ENCODE measurements at places on chromosomes 2 and 18.
A peak's percentile ranks its signal among the peaks of the same experiment; 100 is the strongest.

DNA sequence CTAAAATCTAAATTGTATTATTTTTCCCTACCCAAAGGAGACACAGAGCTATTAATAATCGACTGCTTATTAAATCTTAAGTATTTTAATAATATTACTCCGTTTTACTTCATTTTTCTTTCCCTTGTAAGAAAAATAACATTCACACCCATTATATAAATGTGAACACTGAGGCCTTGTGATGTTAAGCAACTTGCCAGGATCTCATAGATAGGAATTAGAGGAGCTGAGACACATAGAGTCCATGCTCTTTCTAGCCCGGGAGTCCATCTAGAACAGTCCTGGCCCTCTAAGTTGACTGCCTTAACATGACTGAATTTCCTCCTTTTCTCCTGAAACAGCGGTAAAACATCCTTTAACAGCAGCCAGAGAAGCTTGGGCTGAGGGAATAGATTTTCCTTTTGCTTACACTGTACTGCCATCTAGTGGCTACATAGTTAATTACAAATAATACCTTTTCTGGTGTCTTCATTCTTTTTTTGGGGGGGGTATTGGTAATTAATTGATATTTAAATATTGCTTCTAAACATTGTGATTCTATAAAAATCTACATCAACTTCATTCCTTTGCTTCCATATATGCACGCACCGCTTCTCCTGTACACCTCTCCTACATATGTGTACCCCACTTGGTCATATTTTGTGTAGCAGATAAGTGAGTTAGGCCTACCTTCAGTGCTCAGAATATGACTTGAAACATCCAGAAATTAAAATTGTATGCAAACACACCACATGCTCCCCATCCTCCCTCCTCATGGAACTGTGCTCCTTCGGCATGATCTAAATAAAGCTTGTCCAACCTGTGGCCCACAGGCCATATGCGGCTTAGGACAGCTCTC lies 125.8 kb upstream of the HNMT start:
- peak; percentile 13 for DNase-seq

DNA sequence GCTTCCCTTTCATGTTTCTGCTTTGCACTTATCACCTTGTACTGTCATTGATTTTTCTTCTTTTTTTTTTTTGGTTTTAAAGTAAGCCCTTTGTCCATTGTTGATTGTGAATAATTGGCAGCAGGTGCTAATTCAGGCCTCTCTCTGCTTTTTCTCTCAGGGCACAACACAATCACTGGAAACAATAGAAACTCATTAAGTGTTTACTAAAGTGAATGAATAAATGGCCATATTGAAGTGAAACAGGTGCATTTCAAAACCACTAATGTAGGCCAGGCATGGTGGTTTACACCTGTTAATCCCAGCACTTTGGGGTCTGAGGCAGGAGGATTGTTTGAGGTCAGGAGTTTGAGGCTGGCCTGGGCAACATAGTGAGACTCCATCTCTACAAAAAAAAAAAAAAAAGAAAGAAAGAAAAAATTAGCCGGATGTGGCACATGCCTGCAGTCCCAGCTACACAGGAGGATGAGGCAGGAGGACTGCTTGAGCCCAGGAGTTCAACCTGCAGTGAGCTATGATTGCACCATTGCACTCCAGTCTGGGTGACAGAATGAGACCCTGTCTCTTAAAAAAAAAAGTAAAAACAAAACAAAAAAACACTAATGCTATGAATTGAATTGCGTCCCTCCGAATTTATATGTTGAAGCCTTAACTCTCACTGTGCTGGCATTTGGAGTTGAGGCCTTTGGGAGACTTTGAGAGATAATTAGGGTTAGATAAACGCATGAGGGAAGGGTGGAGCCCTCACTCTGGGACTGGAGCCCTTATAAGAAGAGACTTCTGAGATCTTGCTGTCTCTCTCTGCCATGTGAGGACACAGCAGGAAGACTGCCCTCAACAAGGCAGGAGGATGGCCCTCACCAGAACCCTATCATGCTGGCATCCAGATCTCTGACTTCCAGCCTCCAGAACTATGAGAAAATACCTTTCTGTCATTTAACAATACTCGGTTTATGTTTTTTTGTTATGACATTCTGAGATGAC lies 19.9 kb downstream of the SLC38A11 start:
- DNase-seq: no peak

GRCh38 chr18:50848061-50848551 lies 28.3 kb upstream of the MRO start:
- no peak for DNase-seq

- DNase-seq: no peak
These were observed 217.2 kb downstream of the LDLRAD4 start for GRCh38 chr18:13435586-13436333.

GRCh38 chr2:46873604-46874068 lies 42.0 kb downstream of the MCFD2 start:
- DNase-seq: peak; percentile 99

- no peak for DNase-seq
These were observed 217.6 kb downstream of the ATAD2B start for GRCh38 chr2:23709311-23709710.

- DNase-seq: no peak
These were observed 1.3 kb downstream of the LRRTM1 start for GRCh38 chr2:80303006-80303908.

DNA sequence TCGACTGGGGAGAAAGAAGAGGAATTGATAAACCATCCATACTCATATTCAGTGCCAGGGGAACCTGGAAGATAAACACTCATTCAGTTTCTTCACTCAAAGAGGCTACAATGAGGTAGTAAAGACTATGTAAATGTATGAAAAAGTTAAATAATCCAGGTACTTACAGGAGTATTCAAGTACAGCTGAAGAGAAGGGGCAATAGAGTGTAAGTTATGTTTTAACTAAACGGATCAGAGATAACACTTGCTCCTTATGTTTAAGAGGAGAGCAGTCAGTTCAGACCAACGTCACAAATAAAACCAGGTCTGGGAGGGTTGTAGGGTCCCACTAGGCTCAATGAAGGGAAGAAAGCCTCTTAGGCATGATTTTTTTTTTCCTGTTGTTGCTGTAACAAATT lies 358.3 kb upstream of the SMIM21 start:
- no peak for DNase-seq

DNA sequence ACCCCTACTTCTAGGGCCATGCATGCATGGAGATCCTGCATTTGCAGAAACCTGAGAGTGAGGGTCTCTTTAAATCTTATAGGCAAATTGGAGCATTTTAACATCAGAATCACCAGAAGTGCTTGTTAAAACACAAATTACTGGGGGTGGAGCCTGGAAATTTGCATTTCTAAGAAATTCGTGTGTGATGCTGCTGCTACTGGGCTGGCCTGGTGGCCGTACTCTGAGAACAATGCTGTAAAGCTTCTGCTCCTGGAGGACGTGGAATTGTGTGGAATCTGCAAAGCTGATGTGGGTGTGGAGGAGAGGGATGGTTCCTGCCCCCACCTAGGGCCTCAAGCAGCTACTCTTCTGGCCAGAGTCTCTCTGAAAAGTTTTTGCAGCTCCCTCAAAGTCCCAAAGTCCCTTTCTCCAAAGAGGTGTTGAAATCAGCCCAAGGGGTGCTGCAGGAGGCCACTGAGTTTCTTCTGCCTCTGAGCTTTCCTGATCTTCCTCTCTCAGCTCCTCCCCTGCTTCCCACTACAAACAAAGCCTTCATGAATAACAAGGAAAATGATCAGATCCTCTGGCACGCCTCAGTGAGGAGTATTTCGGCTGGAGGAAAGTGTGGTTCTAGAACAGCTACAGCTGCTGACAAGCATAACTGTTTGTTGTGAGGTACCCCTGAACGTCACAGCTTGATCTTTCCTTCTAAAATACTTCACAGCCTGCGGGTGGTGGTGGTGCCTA lies 508.3 kb downstream of the CNTNAP5 start:
- DNase-seq: no peak

DNA sequence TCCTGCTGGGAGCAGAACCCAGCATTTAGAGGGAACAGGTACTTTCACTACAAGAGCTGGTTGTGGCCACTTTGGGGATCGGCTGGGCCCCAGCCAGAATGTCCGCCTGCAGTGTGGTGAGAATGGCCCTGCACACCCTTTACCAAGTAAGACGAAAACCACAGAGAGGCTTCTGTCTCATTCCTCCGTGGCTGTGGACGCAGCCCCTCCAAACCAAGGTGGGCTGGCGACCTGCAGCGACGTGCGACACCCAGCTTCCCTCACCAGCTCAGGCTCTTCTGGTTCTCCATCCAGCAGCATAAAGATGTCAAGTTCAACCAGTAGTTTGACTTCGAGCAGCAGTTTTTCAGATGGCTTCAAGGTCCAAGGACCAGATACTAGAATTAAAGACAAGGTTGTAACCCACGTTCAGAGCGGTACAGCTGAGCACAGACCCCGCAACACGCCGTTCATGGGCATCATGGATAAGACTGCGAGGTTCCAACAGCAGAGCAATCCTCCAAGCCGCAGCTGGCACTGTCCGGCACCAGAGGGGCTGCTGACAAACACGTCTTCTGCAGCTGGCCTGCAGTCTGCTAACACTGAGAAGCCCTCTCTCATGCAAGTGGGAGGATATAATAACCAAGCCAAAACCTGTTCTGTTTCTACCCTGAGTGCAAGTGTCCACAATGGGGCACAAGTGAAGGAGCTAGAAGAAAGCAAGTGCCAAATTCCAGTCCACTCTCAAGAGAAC lies 56.2 kb downstream of the WDSUB1 start:
- no peak for DNase-seq

DNA sequence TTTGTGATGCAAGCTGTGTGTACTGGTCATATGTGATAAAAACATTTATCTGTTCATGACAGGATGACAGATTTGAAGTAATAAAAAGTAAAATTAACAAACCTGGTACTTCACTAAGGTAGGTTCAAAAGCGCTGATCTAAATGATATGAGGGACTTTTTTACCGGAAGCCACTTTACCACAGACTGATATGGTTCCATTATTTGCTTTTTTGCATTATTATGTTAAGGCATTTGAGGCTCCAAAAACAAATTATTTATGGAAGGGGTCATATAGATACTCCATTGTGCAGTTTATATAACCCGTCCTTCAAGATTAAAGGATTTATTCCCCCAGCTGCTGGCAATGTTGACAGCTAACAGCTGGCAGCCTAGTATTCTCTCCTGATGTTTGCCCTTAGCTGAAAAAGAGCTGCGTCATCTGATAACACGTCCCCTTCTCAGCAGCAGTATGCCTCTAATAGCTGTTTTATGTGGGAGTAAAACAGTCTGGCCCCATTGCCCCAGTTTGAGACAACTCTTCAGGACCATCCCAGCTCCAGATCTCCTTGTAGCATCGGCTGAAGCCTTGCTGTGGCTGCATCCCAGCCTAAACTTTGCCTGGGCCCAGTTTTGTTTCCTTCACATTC lies 84.8 kb upstream of the XIRP2 start:
- DNase-seq: peak; percentile 24

- DNase-seq: no peak
These were observed 5.3 kb upstream of the TMEM185B start for GRCh38 chr2:120228503-120228902.

DNA sequence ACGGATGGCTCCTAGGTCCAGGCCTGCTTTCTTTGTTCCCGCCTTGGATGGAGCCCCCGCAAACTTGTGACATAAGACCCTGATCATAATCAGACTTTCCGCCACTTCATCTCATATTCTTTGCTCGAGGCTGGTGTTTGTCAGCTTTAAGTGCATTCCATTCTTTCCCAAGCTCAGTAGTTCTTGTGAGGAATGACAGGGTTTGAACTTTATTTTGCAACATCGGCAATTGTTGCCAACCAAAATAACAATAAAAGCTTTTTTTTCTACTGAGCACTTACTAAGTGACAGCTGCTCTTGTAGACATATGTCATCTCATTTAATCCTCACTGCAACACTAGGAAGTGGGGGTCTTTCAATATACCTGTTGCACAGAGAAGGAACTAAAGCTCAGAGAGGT lies 178.8 kb upstream of the ST6GAL2 start:
- peak; percentile 3 for DNase-seq

DNA sequence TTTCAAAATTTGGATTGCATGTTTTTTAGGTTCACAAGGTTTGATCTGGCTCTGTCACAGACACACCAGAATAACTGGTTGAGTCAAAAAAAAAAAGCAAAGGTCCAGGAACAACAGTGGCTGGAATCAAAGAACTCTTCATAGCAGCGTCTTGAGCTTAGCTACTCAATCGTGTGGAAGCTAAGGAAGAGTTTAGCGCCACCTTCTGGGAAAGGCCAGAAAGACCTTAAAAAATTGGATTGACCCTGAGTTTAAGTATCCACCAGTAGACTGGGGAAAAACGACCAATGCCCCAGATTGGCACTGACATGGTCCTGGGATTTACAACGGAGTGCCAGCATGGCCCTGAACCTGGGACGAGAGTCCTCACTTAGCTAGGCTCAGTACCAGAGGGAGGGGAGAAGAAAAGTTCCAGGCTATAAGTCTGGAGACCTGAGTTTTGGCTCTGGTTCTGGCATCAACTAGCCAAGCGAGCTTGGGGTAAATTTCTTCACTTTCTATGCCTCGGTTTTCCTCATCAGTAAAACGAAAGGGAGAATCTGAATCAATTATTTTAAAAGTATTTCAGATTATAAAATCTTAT lies 71.1 kb upstream of the TFCP2L1 start:
- peak; percentile 53 for DNase-seq

- DNase-seq: no peak
These were observed 9.6 kb downstream of the CHMP1B start for GRCh38 chr18:11860594-11861450.

DNA sequence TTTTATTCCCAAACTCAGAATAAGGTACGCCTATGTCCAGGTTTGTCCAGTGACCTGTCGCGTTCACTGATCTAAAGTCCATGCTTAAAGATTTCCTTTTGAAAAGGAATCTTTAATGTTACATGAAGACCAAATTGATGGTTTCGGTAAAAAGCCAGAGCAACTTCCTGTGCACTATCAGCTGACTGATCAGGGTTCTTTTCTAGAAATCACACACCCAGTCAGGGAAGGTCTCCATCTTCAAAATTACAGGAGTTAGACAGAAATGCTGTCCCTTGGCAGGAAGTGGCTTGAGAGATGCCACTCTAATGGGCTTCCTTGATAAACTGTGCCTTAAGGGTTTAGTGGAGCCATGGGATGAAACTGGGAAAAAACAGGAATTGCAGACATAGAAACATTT lies 14.7 kb upstream of the ARHGAP25 start:
- DNase-seq: no peak

DNA sequence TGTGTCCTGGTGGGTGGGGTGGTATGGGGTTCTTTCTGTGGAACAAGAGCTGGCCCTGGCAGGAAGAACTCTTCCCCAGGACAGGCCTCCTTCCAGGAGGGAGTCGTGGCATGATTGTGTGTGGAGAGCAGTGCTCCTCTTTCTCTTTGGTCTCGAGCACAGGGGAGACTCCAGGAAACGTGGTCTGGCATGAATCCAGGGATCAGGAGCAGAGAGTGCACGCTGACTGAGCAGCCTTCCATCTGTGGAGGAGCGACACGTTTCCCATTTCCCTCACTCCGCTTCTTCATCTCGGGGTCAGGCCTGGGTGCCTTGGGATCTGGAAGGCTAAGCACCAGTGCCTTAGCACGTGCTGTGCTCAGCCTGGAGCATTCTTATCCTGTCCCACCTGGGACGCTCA lies 132.0 kb upstream of the HDAC4 start:
- no peak for DNase-seq
